ENCODE measurements at places on chromosomes 12 and 14. TPM values are rescaled to one million over a fixed set of nuclear protein-coding genes. Genes with fewer than 3 reads are reported as not detected.

The RNF31 gene
- 62.3 TPM for total RNA-seq

The ADGRD1 gene
- total RNA-seq = 12.3 TPM

GRCh38 chr14:32434880-32435279, 105.8 kb downstream of the AKAP6 start:
- DNase-seq = no peak

DNA sequence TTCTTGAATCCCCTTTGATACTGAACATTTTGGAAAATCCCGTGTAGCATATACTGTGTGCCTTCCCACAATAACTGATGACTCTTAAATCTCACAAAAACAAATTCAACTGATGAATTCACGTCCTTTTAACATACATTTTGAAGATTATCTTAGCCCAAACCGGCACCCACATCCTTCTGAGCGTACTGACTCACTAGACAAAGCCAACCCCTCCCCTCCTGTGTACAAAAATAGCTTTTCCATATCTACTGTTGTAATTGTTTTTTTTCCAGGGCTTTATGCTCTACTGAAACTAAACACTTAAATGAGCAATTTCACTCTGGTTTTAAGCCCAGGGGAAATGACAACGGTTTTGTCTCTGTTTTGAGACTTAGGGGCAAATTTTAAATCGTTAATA, 109.4 kb upstream of the ATF7IP start:
- DNase-seq = no peak

The RTL1 gene
- total RNA-seq = not detected

DNA sequence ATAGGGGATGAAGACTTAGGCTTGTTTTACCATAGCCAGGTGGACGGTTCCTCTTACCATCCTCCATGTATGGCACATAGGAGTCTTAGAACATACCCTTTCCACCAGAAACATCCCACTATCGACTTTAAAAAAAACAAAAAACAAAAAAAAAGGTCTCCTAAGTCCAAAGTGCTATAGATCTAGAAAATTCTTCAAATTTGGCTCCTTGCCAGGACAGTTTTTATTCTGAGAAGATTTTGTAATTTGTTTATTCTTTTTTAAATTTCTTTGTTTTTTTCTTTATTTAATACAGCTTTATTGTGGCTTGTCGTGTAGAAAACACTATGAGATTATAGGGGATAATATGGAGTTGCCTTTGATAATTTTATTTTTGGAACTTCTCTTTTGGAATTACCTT, 197.7 kb downstream of the NUBPL start:
- DNase-seq = no peak

- no peak for DNase-seq
Measured at GRCh38 chr12:62959745-62960144, 24.8 kb upstream of the PPM1H start.

- DNase-seq = no peak
Measured at GRCh38 chr12:24679126-24679525, 269.8 kb downstream of the BCAT1 start.

DNA sequence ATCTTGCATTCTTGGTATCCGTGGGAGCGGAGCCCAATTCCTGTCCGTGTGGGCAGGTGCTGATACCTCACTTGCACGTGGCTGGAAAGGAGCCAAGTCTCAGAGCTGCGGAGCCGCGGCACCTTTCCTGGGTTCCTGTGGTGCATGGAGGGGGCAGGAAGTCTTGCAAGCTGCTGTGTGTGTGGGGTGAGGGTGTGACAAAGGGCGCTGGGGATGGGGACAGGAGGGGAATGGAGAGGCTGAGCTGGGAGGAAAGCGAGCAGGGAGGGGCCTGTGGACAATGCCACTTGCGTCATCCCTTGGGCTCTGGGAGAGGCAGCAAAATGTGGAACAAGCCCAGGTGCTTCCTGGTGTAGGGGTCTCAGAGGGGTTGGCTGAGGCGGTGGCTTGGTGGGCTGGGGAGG, 86.7 kb downstream of the CALM1 start:
- no peak for DNase-seq

DNA sequence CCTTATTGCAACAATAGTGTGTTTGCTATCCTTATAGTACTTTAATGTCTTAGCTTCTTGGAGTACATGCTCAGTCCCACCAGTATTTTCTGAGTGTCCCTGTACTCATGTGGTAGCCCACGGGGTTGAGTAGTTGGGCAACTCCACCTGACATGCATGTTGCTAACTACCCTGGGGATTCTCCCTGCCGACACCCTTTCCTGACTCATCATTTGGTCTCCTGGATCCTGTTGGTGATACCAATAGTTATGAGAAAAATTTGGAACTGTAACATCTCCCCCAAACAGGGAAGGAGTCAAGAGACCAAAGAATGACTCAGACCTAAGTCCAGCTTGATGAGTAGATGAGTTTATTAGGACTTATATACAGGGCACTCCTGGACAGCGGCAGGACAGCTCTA, 101.6 kb downstream of the BRMS1L start:
- no peak for DNase-seq

DNA sequence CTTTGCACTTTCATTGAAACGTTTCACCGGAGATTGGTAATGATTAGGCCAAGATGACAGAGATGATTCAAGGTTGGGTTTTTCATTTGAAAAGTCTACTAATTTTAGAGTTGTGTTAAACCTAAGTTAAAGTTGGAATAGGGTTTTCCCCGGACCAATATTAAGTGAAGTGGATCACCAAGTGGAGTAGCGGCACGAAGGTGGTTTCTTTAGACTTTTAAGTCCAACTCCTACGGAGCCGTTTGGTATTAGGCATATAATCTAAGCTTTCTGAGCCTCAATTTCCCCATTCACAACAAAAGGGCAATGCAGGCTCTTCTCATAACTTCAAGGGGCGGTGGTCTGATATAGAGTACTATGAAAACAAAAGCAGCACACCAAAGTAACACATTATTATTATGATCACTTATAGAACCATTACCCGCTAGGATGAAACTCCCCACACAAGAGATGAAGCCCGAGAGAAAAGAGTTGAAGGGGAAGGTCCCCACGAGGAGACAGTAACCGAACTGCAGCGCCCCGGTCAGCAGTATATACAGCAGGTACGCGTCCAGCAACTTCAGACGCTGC, 413 bp downstream of the DAD1 start:
- no peak for DNase-seq

GRCh38 chr12:93713060-93713459, 35.9 kb downstream of the CRADD start:
- DNase-seq = no peak

The INHBE gene
- total RNA-seq = not detected

The RDH5 gene
- 15.3 TPM for total RNA-seq

The GPR84 gene
- 0.38 TPM for total RNA-seq

DNA sequence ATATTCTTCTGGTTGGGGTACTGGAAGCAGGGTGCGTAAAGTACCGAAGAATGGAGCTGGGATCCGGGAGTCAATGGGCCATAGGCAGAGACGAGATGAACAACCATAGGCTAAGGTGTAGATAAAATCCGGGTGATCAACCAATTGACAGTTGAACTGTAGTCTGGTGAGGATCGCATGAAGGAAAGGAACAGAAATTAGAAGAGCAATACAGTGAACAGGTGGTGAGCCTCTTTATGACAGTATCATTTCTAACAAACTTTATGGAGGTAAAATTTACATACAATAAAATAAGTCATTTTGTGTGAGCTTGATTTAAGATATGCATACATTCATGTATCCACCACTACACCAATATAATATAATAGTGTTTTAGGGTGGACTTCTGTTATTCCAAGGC, 13.9 kb upstream of the HIF1A start:
- DNase-seq = no peak

The KLHL33 gene
- not detected for total RNA-seq

GRCh38 chr12:105485321-105485910, 154.9 kb downstream of the C12orf75 start:
- no peak for DNase-seq

The SLCO1C1 gene
- not detected for total RNA-seq

GRCh38 chr12:80498059-80498728, 54.2 kb downstream of the PTPRQ start:
- no peak for DNase-seq

GRCh38 chr14:104732355-104732804, 8.4 kb downstream of the ADSS1 start:
- no peak for DNase-seq

The ALG10B gene
- total RNA-seq = 4.2 TPM

GRCh38 chr14:105149146-105149781, 19.3 kb downstream of the JAG2 start:
- no peak for DNase-seq

DNA sequence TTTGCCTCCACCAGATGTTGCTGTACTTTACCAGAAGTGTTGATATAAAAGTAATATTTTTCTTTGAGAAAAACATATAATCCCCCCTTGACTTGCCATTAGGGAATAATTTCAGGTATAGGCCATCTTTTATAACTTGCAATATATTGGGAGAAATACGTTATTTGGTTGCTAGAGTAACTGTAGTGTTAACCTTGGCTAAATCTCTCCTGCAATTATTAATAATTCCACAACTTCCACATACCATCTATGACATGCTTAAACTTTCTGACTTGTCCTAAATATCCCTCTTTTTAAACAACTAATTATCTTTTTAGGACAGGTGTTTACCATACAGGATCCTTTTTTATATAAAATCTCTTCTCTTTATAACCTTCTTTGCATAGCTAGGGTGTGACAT, 1048.2 kb downstream of the SLC16A7 start:
- no peak for DNase-seq

DNA sequence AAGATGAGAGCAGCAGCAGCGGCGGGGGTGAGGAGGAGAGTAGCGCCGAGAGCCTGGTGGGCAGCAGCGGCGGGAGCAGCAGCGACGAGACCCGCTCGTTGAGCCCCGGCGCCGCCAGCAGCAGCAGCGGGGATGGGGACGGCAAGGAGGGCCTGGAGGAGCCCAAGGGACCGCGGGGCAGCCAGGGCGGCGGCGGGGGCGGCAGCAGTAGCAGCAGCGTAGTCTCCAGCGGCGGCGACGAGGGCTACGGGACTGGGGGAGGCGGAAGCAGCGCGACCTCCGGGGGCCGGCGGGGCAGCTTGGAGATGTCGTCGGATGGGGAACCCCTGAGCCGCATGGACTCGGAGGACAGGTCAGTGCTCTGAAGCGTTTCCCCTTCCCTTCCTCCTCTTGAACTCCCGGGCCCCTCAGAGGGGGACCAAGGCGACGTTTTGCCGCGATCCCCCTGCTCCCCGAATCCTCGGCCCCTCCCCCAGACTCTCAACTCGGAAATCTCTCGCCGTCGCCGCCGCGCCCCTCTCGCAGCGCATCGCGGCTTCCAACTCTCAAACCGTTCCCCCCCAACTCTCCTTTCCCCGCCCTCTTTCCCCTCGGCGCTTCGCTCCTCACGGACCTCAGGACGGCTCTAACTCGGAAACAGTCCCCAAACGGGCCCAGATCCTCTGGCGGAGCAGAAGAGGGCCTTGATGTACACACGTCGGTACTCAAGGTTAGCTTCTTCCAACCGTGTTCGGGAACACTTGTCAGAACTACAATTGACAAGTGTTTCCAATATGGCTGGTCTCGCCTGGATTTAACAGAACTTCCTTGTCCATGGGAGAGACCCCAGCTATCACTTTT, 947 bp downstream of the AEBP2 start:
- peak; percentile 77 for DNase-seq

The ADCY6 gene
- total RNA-seq = 48.4 TPM
